ENCODE measurements at places on chromosomes 1 and 21.

DNA sequence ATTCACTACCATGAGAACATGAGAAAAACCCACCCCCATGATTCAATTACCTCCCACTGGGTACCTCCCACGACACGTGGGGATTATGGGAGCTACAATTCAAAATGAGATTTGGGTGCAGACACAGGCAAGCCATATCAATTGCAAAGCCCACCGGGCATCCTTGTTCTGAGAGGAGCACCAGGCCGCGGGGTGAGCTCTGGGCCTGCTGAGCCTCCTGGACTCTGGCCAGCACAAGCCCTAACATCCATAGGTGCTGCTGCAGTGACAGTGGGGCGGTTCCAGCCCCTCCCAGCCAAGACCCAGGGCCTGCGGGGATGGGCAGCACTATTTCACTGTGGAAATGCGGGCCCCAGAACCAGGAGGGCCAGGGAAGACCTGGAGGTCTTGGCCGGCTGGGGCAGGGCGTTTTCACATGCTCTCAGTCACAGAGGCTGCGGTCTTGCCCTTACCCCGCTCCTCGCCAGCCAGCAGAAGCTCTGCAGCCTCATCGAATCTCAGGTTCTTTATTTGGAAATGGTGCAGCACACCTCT is 103.8 kb downstream of the PCBP3 start:
- DNase-seq = no peak

GRCh38 chr1:75492011-75492410 is 118.9 kb downstream of the SLC44A5 start:
- DNase-seq = no peak

- no peak for DNase-seq
These were observed 812 bp downstream of the NBPF1 start for GRCh38 chr1:16612332-16613172.

GRCh38 chr1:199172171-199173124 is 533.6 kb downstream of the PTPRC start:
- peak; percentile 15 for DNase-seq

DNA sequence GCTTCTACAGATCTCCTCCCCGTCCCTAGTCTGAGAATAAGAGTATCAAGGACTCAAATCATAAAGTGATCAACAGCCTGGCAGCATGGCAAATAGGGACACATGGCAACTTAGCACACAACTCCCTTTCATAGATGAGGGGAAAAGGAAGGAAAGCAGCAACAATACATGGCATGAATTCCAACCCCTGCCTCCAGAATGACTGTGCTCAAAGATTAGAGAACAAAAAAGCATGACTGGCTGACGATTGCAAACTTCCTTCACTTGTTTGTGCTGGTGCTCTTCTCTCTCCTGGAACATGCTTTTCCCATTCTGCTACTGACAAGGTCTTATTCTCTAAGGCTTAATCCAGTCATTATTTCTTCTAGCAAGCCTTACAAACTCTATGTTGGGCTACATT is 11.5 kb downstream of the KTI12 start:
- no peak for DNase-seq

DNA sequence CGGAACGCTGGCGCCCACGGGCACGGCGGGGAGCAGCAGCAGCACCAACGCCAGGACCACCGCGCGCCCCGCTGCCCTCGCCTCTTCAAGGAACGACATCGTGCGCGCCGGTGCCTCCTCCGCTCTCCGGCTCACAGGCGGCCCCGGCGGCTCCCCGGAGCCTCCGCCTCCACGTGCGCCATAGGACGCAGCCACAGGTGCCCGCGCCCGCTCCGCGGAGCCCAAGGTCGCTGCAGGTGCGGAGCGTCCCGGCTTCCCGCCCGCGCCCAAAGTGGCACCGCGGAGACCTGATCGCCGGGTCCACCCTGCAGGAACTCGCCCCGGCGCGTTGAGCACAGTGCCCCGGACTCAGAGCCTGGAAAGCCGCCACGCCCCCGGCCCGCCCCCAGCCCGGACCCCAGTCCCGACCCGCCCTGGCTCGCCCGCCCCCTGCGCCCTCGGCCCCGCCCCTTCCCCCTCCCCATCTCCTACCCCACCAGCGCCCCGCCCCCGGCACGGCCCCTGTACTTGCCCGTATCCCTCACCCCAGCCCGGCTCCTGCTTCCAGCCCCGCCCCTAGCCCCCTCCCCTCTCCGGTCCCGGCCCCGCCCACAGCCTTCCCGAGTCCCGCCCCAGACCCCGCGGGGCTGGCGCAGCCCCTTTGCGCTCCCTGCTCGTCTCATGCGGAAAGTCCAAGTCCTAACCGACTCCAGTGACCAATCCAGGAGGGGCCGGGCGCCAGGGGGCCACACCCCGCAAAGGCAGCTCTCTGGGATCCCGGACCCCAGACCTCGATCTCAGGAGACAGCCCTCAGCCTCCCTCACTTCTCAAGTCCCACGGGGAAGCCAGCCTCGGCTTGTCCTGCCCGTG is at the start of gene MEGF6:
Gene MEGF6 (minus strand): TSS at position 339 of the 850 bp plus-strand sequence. CDS start 240 bp downstream, at position 99.
- DNase-seq = peak; percentile 69

DNA sequence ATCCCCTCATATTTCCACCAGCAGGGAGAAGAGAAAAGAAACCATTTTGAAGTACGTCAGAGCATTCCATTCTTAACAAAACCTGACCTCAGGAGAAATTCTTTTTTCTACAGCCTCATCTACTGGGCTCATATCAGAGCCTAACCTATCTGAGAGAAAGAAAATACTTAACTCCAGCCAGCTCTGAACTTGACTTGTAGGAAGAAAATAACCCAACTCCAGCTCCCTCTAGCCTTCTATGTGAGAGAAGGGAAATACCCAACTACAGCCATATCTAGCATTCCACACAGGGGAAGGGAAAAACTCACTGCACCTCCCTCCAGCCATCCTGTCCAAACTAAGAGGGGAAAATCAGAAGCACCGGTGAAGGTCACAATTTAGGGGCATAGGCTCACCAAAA is 57.7 kb downstream of the SPATA6 start:
- DNase-seq = no peak

DNA sequence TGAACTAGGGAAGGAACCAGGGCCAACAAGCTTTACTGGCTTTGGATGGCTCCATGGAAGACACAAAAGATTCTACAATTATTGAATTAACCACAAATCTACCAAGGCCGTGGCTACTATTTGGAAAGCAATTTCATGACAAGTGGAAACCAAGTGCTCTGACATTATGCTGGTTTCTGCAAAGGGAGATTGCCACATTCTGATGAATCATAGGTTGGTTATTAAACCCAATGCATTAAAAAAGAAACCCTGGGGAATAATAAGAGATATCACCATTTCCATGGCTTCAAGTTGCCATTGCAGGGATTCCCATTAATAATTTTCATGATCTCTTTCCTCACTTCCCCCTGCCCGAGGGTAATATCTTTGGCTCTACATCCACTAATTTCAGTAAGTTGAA is 359.2 kb upstream of the NCAM2 start:
- no peak for DNase-seq

- DNase-seq = no peak
These were observed 25.7 kb upstream of the ERICH3 start for GRCh38 chr1:74699331-74699730.

- DNase-seq = no peak
These were observed 71.2 kb downstream of the PCNX2 start for GRCh38 chr1:233224311-233224710.

DNA sequence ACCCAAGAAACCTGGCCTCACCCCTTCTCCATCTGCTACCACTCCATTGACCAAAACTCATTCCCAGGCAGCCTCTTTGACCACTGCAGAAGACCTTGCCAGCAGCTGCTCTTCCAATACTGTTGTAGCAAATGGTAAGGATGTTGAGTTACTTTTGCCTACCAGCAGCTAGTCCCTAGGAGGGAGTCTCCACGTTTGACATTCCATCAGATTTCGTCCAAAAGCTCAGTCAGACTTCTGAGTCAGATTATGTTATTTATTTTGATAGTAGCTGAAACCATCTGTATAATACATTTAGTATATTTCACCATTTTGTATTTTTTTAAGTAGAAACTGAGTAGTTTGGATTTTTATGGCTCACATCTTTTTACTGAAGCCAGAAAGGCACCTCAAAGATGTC is 51.5 kb upstream of the WNT2B start:
- DNase-seq = no peak

GRCh38 chr21:36419241-36419640 is 34.0 kb downstream of the CHAF1B start:
- DNase-seq = no peak

- DNase-seq = no peak
These were observed 55.5 kb downstream of the GABPA start for GRCh38 chr21:25790122-25790877.

GRCh38 chr1:186089940-186090339 is 285.1 kb downstream of the TPR start:
- no peak for DNase-seq

GRCh38 chr1:170545476-170545875 is 13.5 kb downstream of the GORAB start:
- no peak for DNase-seq

DNA sequence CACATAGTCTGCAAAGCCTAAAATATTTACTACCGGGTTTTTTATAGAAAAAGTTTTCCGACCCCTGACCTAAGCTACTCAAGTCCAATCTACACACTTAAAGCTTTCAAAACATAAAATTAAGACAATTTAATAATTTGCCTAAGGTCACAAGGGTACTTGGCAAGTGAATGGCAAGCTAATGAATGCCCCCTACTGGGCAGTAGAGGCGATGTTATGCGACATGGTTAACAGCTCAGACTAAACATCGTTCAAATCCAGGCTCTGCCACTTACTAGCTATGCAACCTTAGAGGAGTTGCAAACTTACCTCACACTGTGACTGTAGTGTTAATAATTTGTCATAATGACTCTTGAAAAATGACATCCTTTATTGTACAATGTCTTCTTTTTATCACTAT is 317.2 kb upstream of the NFIA start:
- DNase-seq = no peak

DNA sequence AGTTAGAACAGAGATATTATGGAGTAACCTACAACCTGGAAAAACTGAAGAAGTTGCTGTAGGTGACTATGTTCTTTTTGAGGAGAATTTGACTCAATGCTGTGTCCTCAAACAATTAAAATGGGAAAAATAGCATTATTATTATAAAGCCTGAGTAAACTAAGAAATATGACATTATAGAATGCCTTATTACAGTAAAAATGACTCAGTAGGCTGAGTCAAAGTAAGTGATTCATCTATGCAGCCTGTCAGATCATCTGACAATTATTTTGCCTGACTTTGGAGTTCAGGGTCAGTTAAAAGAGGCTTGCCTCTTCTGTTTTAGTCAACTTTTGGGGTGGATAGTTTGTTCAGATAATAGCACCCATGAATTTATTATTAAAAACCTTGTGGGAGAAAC is 150.8 kb upstream of the PTGFR start:
- no peak for DNase-seq

GRCh38 chr1:26096471-26096870 is 15.2 kb upstream of the PDIK1L start:
- DNase-seq = no peak

GRCh38 chr1:205293350-205294074 is 28.0 kb downstream of the NUAK2 start:
- no peak for DNase-seq

GRCh38 chr1:88204111-88204510 is 480.0 kb upstream of the PKN2 start:
- no peak for DNase-seq

DNA sequence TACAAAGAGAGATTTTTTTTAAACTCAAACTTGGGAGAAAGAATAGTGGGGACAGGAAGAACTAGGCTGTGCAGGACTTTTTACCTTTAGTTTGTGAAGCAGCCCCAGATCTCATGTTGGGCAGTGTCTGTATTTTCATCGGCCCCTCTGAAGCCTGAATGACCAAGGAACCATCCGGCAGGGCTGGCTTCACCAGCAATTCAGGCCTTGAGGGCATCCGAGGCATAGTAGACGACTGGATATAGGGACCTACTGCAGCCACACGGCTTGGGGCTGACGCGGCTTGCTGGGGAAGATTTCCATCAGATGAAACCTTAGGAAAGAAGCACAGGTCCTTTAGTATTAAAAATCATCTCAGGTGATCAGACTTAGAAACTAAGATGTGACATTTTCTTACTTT is 43.7 kb downstream of the TP53BP2 start:
- no peak for DNase-seq

- DNase-seq = no peak
These were observed 66.1 kb upstream of the CHODL start for GRCh38 chr21:18178509-18178908.

- DNase-seq = no peak
These were observed 75.0 kb downstream of the PTPN14 start for GRCh38 chr1:214476229-214476985.

GRCh38 chr21:41653243-41653953 is 113.5 kb downstream of the RIPK4 start:
- DNase-seq = no peak

DNA sequence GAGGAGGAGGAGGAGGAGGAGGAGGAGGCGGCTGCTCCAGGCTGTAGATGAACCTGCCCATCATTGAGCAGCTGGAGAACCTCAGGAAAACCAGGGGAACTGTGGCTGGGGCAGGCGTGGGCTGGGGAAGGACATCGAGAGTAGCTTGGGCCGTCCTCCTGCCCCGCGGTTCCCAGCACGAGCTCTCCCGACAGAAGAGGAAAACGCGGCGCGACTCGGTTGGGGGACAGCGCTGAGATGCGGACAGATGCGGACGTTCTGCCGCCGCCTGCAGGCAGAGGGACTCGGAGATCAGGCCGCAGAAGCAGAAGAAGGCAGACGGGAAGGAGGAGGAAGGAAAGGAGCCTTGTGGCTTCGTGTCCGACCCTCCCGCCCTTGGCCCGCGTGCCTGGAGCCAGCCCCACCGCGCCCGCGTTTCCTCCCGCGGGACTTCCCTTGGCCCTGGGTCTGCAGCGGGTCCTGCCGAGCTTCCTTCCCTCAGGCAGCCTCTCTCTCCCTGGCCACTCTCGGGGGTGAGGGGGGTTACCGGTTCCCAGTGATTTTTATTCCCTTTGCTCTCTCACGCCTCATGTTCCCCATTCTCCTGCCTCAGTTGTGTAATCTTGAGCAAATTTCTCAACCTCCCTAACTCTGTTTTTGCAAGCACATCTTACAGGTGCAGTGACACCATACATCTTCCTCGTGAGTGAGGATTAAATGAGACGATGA is 1.7 kb upstream of the TNFRSF9 start:
- DNase-seq = peak; percentile 30

DNA sequence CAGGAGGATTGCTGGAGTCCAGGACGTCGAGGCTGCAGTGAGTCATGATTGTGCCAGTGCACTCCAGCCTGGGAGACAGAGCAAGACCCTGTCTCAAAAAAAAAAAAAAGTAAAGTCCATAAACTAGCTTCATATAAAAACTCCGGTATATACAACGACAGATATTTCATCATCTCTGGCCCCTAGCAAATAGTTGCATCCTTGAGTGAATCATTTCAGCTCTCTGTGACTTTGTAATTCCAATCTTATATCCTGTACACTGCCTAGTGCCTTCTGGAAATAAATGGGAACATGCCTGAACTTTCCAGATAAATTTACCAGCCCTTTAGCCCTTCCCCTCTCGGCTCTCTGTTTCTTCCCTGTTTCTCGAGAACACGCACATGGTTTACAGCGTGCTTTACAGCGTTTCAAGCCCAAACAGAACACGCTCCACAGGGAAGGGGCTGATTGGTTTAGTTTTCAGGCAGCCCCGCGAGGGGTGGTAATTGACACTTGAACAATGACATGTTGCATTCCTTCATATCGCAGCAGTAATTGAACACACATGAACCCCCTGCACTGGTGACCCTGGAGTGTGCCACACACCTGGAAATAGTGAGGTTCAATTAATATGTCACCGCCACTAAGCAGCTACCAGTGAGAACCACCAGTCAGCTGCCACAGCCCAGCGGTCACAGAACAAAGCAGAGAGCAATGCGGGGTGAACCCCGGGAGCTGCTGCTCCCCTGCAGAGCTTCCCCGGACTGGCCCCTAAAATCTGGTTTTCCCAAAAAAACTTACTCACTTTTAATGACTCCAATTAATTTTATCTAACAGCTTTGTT is 35.7 kb upstream of the SIM2 start:
- DNase-seq = no peak

- no peak for DNase-seq
These were observed 103.1 kb upstream of the CSF3R start for GRCh38 chr1:36585569-36586548.

Data from activated naive CD4-positive, alpha-beta T cell treated with anti-CD3 and anti-CD28 coated beads, Interleukin-2, amount 50 U/mL, for 16 hours (primary cell).